ENCODE measurements at places on chromosomes 12 and 14.

- no peak for DNase-seq
Measured at GRCh38 chr12:96907671-96908422, 790 bp downstream of the NEDD1 start.

DNA sequence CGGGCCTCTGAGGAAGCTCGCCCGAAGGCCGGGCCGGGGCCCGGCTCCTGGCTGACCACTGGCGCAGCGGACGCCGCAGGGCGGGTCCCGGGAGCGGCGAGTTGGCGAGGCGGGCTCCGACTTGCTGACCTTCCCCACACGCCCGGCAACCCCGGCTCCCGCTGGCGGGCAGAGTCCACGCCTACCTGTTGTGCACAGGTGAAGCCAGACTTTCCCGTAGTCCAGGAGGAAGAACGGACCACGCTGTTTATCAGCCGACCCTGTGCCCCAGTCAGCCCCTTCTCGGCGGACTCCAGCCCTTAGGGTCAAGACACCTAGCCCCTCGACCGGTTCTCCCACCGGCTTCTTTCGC is 407 bp downstream of the HEATR5A start:
- DNase-seq = peak; percentile 94

DNA sequence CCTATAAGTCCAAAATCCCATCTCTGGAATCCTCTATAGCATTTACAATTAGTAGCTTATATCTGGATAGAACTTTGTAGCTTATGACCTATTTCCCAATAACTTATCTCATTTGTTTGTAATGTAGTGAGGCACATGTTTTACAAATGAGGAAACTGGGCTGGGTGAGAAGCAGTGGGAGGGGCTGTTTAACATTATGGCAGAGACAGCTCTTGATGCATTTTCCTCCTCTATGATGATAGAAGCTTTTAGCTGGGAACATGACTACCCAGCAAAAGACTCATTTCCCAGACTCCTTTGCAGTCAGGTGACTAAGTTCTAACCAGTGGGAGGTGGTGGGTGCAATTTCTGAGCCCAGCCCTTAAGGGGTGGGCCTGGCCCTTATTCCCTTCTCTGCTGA is 179.7 kb downstream of the TTC8 start:
- no peak for DNase-seq

DNA sequence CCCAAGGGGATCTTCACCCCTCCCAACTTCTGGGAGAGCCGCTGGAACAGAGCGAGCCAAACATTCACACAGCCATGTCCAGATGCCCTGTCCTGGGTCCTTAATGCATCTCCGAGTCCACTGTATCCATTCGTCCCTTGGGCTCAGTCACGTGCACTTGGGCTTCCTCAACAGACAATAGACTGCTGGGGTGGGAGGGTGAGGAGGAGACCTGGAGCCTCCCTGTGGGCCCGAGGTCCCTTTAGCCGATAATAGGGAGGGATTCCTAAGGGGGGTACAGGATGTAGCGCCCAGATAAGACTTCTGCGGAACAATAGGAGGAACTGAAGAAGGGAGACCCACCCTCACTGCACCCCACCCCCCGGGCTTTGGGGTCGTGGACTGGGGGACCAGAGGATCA is 6.7 kb downstream of the ARHGEF25 start:
- no peak for DNase-seq

DNA sequence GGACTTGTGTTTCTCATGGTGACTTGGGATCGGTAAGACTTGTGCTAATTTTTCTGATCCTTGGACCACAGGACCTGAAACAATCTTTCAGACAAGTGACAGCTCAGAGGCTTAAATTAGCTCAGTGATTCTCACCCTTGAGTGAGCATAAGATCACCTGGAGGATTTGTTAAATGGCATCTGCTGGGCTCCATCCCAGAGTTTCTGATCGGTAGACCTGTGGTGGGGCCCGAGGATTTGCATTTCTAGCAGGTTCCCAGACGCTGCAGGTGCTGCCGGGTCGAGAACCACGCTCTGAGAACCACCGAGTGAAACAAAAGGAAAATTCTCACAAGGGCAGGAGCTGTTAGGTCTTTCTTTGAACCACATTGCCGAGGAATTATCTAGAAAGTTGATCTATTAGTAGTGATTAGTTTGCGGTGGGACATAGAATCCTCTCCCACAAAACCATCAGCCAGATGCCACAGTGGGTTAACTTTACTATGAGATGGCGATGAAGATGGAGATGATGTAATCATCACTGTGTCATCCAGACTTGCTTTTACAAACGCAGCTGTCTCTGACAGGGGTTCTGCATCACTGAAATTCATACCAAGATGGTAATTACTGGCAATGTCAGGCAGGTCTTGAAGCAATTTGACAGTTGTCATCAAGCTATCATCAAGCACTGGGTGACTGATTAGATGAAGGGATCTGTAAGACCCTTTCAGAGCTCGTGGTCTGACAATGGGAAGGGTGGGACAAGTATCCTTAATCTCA is 184.0 kb downstream of the AACS start:
- no peak for DNase-seq

Measured in right lobe of liver (tissue), 6 donors.